Thoracic aorta (tissue), 2 donors: ENCODE measurements at places on chromosomes 16 and 17.
A peak's percentile ranks its signal among the peaks of the same experiment; 100 is the strongest.

- no peak for DNase-seq
- H3K4me1 ChIP-seq, result peaks cover 49% of the 10 kb centered on the region
- H3K27me3 ChIP-seq, result no peaks in the 10 kb centered on the region
These were observed 63.3 kb downstream of the TUBD1 start for GRCh38 chr17:59829217-59830006.

- DNase-seq, result no peak
- peaks cover 6% of the 10 kb centered on the region for H3K4me1 ChIP-seq
- no peaks in the 10 kb centered on the region for H3K36me3 ChIP-seq
- no peak overlapping the region for H3K27ac ChIP-seq
- H3K4me3 ChIP-seq, result no peak overlapping the region
These were observed 3.7 kb downstream of the PEMT start for GRCh38 chr17:17587614-17588337.

DNA sequence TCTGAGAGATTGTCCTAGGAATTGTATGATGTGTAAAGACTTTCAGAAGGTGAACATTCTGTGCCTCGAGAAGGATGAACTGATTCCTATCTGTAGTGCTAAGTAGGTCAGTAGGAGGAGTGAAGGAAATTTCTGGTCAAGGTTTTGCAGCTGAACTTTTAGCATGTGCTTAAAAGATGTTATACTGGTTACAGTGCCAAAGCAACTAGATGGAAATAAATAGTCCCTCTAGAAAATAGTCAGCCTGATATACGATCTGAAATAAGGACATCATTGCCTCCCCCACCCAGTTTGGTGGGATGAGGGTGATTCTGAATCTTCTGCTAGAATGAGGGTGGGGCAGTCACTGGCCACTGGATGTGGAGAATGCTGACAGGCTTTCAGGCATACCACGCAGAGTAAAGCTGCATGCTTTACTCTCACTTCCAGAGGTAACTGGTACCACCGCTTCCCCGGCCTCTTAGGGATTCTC is 57.2 kb upstream of the VPS4A start:
- H3K4me1 ChIP-seq, result no peaks in the 10 kb centered on the region
- no peak overlapping the region for H3K27ac ChIP-seq
- no peak for DNase-seq
- no peak overlapping the region for H3K4me3 ChIP-seq

- DNase-seq, result no peak
- H3K27me3 ChIP-seq, result no peaks in the 10 kb centered on the region
- H3K27ac ChIP-seq, result no peak overlapping the region
- H3K36me3 ChIP-seq, result no peaks in the 10 kb centered on the region
- H3K4me3 ChIP-seq, result no peak overlapping the region
- no peaks in the 10 kb centered on the region for H3K4me1 ChIP-seq
These were observed 70.1 kb upstream of the SHISA6 start for GRCh38 chr17:11170881-11171280.

DNA sequence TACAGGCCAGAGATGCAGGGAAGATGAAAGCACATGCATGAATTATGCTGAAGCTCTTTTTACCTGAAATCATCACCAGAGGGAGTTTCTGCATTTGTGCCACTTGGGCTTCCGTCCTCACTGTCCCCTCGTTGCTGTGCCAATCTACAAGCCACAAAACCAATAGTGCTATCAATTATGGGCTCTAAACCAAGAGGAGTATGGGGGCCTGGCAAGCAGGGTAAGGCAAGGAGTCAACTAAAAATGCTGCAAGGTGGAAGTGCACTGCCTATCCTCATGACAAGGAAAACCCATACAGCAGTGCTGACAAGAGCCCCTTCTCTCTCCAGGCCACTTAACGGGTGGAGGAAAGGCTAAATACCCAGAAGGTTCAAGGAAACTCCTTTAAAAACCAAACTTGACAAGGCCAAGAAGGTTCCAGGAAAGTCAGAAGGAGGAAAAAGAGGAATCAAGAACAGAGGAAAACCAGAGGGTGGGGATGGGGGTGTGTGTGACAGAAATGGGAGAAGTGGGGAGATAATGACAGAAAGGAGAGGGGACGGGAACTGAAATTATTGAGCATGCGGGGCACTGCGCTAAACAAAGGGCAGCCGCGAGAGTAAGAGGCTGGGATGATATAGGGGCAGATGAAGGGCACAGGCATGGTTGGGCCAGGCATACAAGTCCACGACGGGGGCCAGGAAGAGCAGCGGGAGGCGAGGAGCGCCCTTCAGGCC is 674 bp downstream of the C17orf75 start:
- H3K36me3 ChIP-seq, result peaks cover 6% of the 10 kb centered on the region
- peak overlapping the region; percentile 88 for H3K4me3 ChIP-seq
- no peak for DNase-seq
- peaks cover 20% of the 10 kb centered on the region for H3K4me1 ChIP-seq

GRCh38 chr17:80633207-80633606 is 88.6 kb downstream of the RPTOR start:
- H3K36me3 ChIP-seq, result no peaks in the 10 kb centered on the region
- H3K27ac ChIP-seq, result no peak overlapping the region
- H3K4me3 ChIP-seq, result no peak overlapping the region

DNA sequence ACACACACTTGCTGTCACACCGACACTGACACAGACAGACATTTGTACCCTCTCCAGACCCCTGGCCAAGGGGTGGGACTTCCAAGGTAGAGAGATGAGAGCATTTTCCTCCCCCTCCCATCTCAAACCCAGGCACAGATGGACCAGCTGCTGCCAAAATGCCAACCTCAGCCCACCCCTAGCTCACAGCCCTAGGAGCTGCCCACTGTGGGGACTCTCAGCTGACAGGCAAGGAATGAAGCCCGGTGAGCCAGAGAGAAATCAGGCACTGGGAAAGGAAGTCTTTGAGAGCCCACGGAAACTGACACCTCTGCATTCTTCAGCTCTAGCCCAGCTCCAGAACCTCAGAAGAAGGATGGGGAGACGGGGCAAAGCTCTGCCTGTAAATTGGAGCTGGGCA is 2.8 kb downstream of the ETV4 start:
- no peaks in the 10 kb centered on the region for H3K27me3 ChIP-seq
- H3K27ac ChIP-seq, result no peak overlapping the region
- H3K36me3 ChIP-seq, result no peaks in the 10 kb centered on the region
- no peak for DNase-seq
- peaks cover 23% of the 10 kb centered on the region for H3K4me1 ChIP-seq
- no peak overlapping the region for H3K4me3 ChIP-seq

GRCh38 chr16:77946823-77947222 is 75.5 kb upstream of the CLEC3A start:
- no peak for DNase-seq
- H3K27me3 ChIP-seq, result no peaks in the 10 kb centered on the region

DNA sequence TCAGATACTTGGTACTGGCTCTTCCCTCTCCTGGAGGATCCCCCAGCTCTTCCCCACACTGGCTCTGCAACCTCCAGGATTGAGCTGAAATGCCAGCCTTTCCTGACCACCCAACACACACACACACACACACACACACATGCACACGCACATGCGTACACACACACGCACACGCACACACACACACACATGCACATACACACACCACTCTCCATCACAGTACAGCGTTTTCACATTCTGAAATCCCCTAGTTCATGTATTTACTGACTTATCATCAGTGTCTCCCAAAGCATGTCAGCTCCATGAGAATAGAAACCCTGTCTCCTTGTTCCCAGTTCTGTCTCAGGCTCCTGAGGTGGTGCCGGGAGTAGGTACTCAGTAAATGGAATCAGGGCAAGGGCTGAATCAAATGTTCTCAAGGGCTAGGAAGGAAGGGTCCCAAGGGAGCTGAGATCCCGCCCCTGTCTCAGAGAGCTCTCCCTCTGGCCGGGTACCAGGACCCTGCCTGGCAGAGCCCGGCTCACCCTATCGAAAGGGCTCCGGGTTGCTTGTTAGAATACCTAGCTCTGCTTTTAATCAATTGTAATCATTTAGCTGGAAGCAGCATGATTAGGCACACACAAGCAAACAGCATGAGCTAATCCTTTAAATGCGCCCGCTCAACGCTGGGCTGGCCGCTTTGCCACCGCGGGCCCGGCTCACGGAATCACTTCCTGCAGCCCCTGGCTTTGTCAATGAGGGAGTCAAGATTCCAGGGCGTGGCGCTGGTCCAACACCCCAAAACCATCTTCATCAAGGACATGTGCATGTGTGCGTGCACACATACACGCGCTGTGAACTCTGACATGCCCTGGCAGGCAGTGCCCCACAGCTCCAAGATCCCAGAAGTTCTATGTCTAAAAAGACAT is 140.7 kb downstream of the C16orf78 start:
- H3K27me3 ChIP-seq, result no peaks in the 10 kb centered on the region
- no peak overlapping the region for H3K4me3 ChIP-seq
- H3K27ac ChIP-seq, result no peak overlapping the region

GRCh38 chr17:68385490-68386215 is 71.6 kb downstream of the WIPI1 start:
- no peak overlapping the region for H3K4me3 ChIP-seq
- H3K36me3 ChIP-seq, result no peaks in the 10 kb centered on the region
- H3K4me1 ChIP-seq, result peaks cover 6% of the 10 kb centered on the region
- no peaks in the 10 kb centered on the region for H3K27me3 ChIP-seq

DNA sequence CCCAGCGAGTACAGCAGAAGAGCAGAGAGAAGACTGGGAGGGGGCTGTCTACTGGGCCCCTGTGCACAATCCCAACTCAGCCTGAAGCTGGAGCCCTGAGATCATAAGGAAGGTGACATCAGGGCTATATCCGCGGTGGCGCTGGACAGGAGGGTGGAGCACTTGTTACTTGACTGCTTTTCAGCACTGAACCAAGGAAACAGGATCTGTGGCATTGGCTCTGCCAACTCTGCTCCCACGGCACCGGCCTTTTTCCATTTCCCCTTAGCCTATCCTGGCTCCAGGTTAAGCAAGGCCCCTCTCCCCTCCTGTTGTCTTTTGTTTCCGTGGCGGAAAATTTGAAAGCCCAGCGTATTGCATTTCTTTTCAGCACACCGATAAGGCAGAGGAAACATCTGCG is 125.0 kb upstream of the IRX3 start:
- no peak for DNase-seq
- H3K4me1 ChIP-seq, result no peaks in the 10 kb centered on the region
- H3K4me3 ChIP-seq, result peak overlapping the region; percentile 3
- H3K36me3 ChIP-seq, result no peaks in the 10 kb centered on the region
- no peaks in the 10 kb centered on the region for H3K27me3 ChIP-seq

GRCh38 chr17:56997313-56997712 is 19.4 kb downstream of the SCPEP1 start:
- H3K36me3 ChIP-seq, result peaks cover 37% of the 10 kb centered on the region
- no peaks in the 10 kb centered on the region for H3K27me3 ChIP-seq
- no peaks in the 10 kb centered on the region for H3K4me1 ChIP-seq
- H3K27ac ChIP-seq, result no peak overlapping the region
- DNase-seq, result no peak
- H3K4me3 ChIP-seq, result no peak overlapping the region

DNA sequence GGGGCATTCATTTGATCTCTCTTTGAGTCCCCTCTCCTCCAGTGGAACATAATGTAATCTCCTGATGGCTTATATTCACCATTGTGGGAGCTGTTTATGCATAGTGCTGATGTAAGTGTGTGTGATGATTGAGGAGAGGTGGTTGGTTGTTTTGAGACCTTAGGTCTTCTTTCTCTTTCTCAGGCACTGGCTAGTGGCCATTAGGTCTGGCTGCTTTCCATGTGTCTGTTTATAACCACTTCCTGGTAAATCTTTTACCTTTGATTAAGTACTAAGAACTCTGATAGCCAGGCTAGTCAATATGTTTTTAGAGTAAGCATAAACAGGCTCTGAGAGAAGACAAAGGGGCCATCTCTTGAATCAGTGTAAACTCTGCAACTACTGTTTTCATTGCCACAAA is 27.9 kb downstream of the VAT1L start:
- H3K27me3 ChIP-seq, result no peaks in the 10 kb centered on the region
- no peaks in the 10 kb centered on the region for H3K36me3 ChIP-seq
- DNase-seq, result no peak

- peaks cover 11% of the 10 kb centered on the region for H3K4me1 ChIP-seq
- DNase-seq, result no peak
- H3K4me3 ChIP-seq, result peak overlapping the region; percentile 47
- no peaks in the 10 kb centered on the region for H3K27me3 ChIP-seq
These were observed 2.4 kb downstream of the EVI2A start for GRCh38 chr17:31318851-31319661.

DNA sequence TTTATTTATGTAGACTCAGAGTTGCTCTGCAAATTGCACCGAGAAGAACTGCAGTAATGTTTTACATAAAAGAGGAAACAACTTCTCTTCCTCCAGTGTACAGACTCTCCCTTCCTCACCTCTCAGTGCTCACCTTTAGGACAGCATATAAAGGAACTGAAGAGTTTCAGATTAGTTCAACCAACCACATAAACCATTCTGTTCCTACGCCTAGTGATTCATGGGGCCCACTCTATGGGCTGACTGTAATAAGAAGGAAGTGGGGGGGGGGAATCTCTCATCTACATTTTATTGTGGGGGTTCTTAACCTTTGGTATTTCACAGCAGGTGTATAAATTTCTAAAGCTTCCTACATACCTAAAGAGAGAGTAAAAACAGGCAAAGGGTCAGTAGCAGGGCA is 18.3 kb downstream of the ZSWIM7 start:
- no peaks in the 10 kb centered on the region for H3K27me3 ChIP-seq
- H3K4me3 ChIP-seq, result no peak overlapping the region
- no peak for DNase-seq
- H3K4me1 ChIP-seq, result no peaks in the 10 kb centered on the region
- peaks cover 30% of the 10 kb centered on the region for H3K36me3 ChIP-seq

DNA sequence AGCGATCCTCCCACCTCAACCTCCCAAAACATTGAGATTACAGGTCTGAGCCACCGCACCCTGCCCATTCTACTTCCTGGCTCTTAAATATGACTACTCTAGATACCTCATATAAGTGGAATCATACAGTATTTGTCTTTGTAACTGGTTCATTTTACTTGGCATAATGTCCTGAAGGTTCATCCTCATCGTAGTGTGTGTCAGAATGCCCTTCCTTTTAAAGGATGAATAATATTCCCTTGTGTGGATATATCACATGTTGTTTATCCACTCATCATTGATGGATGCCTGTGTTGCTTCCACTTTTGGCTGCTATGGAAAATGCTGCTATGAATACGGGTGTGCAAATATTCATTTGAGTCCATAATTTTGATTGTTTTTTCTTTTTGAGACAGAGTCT is 5.7 kb upstream of the CETP start:
- no peak overlapping the region for H3K27ac ChIP-seq
- no peak for DNase-seq
- no peaks in the 10 kb centered on the region for H3K27me3 ChIP-seq

DNA sequence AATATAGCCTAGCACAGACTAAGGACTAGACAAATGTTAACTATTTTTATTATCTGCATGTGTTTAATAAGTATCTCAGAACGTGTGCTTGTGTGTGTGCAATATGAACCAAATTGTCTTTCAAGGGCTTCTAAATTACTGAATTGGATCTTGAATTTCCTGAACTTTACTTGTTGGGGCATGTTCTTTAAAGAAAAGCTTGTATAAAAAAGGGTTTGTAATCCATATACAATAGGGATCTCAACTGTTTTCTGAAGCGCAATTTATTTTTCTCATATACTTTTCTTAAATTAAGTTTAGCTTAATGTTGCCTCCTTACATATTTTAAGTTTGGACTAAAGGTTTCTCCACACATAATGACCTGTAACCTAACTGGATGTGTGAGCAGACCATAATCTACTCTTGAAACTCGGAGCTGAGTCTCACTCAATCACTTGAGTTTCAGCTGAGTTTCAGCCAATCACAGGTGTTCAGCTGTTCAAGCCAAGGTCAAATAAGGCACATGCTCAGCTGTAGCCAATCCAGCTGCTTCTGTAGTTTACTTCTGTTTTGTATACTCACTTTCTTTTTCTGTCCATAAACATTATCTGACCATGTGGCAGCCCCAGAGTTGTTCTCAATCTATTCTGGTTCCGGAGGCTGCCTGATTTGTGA is 72.3 kb downstream of the CDK5R1 start:
- H3K27ac ChIP-seq, result no peak overlapping the region
- no peak overlapping the region for H3K4me3 ChIP-seq
- no peak for DNase-seq
